ENCODE measurements at places on chromosomes 1 and 21.

DNA sequence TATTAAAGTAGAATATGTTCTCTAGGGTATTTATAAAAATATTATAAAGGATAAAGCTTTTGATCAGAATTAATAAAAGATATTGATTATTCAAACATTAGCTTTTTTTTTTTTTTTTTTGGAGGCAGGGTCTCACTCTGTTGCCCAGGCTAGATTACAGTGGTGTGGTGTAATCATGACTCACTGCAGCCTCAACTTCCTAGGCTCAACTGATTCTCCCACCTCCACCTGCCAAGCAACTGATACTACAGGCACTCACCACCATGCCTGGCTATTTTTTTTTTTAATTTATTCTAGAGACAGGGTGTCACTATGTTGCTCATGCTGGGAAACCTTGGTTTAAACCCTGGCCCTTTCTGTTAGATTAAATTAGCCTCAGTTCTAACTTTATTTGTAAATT is 188.3 kb downstream of the CLEC20A start:
- DNase-seq = no peak

GRCh38 chr1:224694969-224695368 is 78.9 kb downstream of the CNIH3 start:
- no peak for DNase-seq

DNA sequence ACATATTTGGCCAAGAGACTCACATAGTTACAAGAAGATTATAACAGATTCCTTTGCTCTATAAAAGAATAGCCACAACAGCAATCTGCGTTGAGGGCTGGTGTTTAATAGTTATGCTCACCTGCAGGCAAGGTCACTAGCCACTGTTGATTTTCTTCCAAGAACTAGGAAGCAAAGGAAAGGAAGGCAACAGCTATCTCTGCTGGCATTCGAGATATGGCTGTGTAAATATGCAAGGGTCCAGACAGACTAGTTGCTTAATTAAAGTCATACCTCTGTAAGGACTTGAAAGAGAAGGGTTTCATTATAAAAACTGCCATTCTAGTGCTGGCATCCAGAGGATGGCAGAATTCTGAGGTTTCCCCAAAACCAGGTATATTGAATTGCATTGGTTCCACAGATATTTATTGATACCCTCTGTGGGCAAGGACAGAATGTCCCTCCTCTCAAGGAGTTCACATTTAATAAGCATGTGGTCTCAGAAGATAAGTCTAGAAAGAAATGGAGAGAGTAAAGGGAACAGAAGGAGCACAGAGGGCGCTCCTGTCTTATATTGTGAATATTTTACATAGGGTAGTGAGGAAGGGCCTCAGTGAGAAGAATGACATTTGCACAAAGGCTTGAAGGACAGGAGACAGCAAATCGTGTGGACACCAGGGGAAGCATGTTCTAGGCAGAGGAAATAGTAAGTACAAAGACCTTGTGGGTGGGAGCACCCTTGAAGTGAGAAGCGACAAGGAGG is 23.6 kb upstream of the PLEKHA6 start:
- DNase-seq = no peak

GRCh38 chr1:205580140-205580922 is 51.5 kb downstream of the ELK4 start:
- DNase-seq = no peak

- DNase-seq = peak; percentile 78
These were observed 125.7 kb upstream of the CXADR start for GRCh38 chr21:17387030-17387617.

DNA sequence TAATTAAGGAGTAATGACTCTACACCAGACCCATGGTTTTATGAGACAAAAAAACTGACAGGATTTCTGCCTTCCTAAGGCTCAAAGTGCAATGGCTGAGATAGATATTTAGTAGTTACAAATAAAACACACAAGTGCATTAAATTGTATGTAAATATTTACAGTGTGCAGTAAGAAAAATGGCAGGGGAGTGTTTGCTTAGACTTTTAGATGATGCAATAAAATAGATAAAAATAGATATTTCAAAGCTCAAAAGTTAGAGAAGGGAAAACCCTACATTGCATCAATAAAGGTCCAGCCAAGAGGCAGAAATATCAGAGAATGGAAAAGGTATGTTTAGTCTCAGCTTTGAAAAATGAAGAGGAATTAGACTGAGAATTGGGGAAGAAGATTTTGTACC is 226.3 kb upstream of the FGGY start:
- no peak for DNase-seq

GRCh38 chr1:88985032-88985431 is 7.4 kb downstream of the KYAT3 start:
- peak; percentile 93 for DNase-seq

- DNase-seq = peak; percentile 22
These were observed 8.3 kb downstream of the SHISA4 start for GRCh38 chr1:201896951-201897391.

- no peak for DNase-seq
These were observed 82.3 kb downstream of the PLPP3 start for GRCh38 chr1:56496821-56497772.

DNA sequence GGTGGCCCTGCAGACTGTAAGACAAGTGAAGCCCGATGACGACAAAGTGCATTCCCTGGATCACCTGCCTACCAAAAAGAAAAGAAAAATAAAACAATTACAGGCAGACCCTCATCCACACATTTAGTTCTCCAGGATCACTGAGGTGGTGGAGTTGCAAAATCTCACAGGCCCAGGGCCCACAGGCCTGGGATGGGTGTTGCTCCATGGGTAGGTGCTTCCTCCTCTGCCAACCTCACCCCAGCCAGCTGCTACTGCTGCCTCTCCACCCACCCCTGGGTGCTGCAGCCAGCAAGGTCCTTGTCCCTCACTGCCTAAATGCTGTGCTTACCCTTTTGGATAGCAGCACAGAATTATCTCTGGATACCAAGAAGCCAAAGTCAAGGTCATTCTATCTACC is 146.4 kb upstream of the GALNT2 start:
- DNase-seq = no peak

DNA sequence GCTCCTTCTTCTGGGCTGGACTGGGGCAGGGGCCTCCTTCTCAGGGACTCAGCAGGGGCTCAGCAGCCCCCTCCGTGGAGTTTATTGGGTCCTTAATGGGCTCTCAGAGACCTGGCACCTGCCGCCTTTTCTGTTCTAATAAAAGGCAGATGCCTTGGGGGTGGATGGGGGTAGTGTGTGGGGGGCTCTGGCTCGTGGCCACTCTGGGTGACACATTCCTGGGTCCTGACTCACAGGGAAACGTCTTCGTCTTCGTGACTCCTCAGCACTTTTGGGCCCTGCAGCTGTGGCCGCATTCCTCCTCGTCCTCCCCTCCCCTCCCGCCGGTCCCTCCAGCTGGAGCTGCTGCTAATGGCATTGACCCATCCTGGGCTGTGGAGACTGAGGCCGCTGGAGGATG is 107.8 kb upstream of the WNT4 start:
- DNase-seq = no peak

Data from cardiac fibroblast (primary cell).